ENCODE measurements at places on chromosomes 3 and 15. TPM values are rescaled to one million over a fixed set of nuclear protein-coding genes. Genes with fewer than 3 reads are reported as not detected.

DNA sequence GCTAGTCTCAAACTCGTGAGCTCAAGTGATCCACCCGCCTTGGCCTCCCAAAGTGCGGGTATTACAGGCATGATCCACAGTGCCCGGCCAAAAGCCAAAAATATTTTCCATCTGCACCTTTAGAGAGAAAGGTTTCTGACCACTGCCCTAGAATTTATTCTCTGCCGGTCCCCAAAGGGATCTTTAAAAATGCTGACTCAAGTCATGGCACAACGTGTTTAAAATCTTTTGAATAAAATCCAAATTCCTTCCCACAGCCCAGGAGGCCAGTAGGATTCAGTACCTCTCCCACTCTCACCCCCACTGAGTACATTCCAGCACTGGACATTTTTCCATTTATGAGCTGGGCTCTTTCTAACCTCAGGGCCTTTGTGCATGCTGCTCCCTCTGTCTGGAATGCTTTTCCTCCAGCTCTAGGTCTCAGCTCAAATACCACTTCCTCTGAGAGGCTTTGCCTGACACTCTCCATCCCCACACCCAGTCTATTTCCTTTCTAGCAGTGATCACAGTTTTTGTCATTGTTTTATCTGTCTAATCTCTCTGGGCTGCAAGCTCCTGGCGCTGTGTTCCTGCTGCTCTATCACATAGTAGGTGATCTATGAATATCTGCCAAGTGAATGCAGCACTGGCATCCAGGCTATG, 502.9 kb downstream of the SHQ1 start:
- no peak for DNase-seq

DNA sequence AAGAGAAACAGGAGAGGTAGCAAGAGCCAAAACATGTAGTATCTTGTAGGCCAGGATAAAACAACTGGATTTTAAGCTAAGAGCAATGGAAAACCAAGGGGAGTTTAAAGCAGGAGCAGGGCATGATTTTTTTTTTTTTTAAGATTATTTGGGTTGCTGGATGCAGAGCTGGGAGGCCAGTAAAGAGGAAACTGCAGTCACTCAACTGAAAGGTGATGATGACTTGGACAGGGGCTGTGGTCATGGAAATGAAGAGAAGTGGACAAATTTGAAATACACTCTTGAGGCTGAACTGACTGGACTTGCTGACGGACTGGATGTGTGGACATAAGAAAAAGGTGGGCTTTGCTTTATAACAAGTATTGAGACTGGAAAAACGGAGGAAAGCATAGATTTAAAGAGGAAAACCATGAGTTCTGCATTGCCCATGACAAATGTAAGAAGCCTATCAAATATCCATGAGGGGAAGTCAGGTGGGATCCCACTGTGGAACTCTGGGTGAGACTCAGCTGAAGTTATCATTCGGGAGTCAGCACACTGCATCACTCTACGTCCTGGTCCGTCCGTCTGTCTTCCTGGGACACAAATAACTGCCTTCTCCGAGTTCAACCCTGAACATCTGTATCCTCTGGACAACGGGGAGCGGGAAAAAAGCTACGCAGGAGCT, 688 bp downstream of the XPC start:
- DNase-seq: no peak

- no peak for DNase-seq
These were observed 5.3 kb upstream of the NCK1 start for GRCh38 chr3:136856665-136857064.

SPSB4 gene
- not detected for total RNA-seq

RETNLB gene
- 0.50 TPM for total RNA-seq

DNA sequence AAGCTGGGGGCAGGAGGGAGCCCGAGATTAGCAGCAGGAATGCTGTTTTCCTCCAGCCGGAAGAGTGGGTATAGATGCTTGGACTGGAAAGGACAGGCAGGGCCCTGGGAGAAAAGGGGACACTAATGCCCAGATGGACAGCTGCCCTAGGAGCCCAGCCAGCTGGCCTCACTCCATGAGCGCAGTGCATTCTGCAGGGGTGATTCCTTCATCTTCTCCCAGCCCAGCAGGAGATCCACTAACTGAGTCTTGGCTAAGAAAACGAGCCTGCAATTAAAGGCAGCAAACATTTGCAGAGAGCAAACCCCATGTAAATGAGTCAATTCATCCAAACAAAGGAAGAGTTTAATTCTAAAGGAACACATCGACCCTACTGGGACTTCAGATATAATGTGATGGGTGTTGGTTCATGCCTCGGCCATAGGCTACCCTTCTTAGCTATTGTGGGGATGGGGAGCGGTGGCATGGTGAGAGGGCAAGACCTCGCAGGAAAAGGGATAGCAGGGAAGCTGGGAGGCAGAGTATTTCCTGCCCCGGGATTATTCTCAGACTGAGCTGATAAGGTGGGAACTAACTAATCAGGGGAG, 13.3 kb upstream of the MINAR1 start:
- no peak for DNase-seq

- DNase-seq: no peak
These were observed 233.1 kb upstream of the HES1 start for GRCh38 chr3:193902607-193903511.

DNA sequence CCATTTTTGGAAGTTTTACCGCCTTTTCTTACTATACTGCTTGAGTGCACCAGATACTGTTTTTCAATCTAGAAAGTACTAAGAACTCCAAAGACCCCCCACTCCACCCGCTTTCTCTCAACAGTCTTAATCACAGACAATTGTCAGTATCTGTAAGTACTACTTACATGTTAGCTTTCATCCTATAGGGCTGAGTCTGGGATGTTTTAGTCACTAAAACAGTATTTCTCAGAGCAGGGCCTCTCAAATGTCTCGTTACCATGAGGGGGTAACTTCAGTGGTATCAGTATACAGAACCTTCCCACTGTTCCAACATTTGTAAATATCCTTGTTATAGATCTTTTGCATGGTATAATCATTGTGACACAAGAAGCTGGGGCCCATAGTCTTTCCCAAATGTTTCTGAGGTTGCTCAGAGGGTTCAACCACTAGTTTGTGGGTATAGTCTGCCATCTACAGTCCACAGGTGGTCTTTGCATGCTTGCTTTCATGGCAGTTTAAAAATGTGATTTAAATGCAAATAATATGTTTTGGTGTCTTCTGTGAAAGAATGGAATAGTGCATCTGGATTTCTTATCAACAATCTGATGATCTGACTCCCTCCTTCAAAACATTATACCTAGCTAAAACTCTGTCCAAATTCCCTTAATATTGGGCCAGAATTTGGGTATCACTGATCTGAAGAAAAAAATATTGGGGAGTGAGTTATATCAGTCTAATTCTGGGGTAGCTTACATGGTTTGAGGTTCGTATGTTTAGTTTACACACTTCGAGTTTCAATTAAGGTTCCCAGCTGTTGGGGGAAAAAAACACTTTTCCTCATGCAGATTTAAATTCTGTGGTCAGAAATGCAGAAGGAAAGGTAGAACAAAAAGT, 18.0 kb upstream of the DNAJC13 start:
- no peak for DNase-seq

GRCh38 chr15:45163508-45163856, 24.3 kb downstream of the SHF start:
- DNase-seq: no peak

DNA sequence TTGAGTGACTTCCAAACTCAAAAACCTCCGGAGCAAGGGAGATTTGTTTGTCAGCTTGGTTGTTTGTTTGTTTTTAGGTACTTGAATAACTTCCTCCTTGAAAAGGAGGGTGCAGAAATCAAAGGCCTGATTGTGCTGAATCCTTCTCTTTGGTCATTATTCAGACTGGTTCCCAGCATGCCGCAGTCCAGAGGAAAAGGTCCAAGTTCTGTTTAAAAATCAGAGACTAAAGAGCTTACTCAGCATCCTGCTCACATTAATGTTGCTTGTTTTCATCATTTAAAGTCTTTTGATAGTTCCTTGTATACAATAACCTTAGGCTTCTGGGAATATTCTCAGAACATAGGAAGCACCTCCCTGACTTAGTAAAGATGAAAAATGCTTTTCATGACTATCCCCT, 982 bp upstream of the SCG3 start:
- no peak for DNase-seq

KLHL25 gene
- 7.9 TPM for total RNA-seq

GRCh38 chr3:11430624-11431023, 158.4 kb downstream of the ATG7 start:
- DNase-seq: no peak

DNA sequence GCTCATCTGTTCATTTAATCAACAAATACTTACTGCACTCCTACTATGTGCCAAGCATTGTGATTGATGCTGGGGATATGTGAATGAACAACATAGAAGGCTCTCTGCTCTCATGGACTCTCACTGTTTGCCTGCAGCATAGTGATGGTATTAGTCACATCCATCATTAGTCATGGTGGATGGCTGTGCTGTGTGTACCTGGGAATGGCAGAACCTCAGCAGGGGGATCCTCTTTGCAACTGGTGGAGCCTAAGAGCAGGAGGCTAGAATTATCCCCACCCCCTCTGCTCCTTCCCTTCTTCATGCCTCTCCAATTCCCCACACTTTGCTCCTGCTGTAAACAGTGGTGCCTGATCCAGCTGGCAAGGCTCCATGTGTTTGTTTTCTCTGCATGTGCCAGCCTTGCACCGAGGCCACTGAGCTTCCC, 20.5 kb downstream of the BOC start:
- no peak for DNase-seq

GRCh38 chr15:71649894-71650293, 160.5 kb upstream of the NR2E3 start:
- no peak for DNase-seq

GRCh38 chr3:194857469-194858113, 171.9 kb downstream of the FAM43A start:
- DNase-seq: no peak

SPTBN5 gene
- 4.0 TPM for total RNA-seq

GRCh38 chr3:178318340-178318739, 217.9 kb upstream of the KCNMB2 start:
- DNase-seq: no peak

RMDN3 gene
- total RNA-seq: 26.9 TPM

STX19 gene
- not detected for total RNA-seq

DNA sequence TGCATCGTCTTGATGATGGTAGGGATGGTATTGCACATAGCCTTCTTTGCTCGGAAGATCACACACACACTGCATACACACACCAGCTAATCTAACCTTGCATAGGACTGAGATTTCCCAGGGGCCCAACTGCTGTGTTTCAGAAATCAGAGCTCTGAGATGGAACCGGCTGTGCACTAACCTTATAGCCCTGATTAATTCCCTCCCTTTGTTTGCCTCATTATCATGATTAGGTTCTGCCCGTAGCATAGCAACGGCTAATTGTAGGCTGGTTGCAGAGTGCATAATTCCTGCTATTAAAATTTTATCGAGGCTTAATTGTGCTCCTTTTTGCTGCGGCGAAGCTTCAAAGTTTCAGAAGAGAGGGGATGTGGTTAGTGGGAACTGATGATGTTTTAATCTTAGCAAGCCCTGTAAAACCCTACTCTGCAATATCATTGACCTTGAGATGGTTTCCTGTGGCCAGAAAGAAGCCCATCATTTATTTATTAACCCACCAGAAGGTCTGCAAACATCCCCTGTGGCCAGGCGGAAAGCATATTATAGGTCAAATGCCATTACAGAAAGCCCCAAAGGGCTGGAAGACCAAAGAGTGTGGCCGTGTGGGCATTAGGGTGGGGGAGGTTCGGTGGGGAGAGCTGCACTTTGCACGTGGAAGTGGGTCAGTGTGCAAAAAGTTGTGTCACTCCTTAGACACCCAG, 56.2 kb upstream of the GLCE start:
- no peak for DNase-seq

GRCh38 chr3:30511524-30512251, 94.7 kb upstream of the TGFBR2 start:
- DNase-seq: no peak

GRCh38 chr15:74511583-74511982, 29.4 kb upstream of the ARID3B start:
- DNase-seq: no peak

GRCh38 chr3:119293871-119294695, at the start of gene ARHGAP31:
ARHGAP31 (plus strand) TSS chr3:119294383; CDS start chr3:119294905, 522 bp downstream.
- peak; percentile 81 for DNase-seq

ALDH1A2 gene
- 0.47 TPM for total RNA-seq

GRCh38 chr15:42053010-42053409, 32.2 kb upstream of the PLA2G4E start:
- DNase-seq: no peak

- no peak for DNase-seq
These were observed 15.3 kb upstream of the MCCC1 start for GRCh38 chr3:183114384-183115178.

- DNase-seq: no peak
These were observed 126.6 kb downstream of the TJP1 start for GRCh38 chr15:29695489-29696167.

DNA sequence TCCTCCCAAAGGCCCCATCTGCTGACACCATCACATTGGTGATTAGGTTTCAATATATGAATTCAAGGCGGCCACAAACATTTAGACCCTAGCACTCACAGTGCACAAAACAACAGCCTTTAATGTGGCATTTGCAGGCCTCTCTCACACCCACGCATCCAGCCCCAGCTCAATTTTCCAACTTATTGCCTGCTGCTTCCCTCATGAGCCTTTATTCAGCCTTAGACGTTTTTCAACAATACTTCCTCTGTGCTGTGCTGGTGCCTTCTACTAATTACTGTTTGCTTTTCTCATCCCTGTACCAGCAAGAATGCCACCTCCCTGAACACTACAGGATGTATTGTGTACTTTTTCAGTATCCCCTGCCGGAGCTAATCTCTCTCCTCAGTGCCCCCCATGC, 334.6 kb downstream of the GABRB3 start:
- no peak for DNase-seq

DNA sequence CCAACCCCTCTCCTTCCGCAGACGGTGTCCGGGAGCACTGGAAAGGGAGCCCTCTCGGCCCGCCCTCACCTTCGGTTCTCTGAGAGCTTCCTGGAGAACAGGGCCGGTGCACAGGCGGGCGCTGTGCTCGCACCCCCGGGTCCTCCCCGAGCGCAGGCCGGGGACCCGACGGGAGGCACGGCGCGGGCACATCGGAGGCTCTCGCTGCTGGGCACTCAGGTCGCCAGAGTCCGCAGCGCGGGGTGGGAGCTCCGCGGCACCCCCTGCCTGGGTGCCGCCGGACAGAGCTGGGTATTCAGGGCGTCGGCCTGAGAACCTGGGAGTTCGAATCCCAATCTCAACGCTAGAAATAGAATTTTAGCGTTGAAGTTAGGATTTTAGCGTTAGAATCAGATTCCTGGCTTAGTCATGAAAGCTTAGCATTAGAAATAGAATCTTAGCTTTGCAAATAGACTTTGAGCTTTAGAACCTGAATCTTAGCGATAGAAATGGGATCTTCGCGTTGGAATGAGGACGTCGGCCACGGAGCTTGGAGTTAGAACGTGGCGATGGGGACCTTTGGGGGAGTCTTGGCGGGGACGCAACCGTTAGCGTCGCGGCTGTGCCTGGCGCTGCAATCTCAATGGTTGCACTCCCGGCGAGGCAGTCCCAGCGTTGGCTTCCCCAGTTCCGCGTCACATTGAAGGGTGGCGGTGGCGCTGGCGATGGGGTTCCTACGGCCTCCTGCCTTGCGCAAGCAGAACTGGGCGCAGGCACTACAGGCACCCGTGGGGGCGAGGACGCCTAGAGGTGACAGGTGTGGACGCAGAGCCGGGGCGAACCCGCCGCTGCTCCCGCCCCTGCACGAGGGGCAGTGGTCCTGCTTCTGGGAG, 549 bp downstream of the TRH start:
- DNase-seq: no peak

DHX30 gene
- total RNA-seq: 101 TPM

FRMD4B gene
- total RNA-seq: 5.5 TPM

All from T-cell (primary cell).